ENCODE measurements at places on chromosomes 3 and 15.

DNA sequence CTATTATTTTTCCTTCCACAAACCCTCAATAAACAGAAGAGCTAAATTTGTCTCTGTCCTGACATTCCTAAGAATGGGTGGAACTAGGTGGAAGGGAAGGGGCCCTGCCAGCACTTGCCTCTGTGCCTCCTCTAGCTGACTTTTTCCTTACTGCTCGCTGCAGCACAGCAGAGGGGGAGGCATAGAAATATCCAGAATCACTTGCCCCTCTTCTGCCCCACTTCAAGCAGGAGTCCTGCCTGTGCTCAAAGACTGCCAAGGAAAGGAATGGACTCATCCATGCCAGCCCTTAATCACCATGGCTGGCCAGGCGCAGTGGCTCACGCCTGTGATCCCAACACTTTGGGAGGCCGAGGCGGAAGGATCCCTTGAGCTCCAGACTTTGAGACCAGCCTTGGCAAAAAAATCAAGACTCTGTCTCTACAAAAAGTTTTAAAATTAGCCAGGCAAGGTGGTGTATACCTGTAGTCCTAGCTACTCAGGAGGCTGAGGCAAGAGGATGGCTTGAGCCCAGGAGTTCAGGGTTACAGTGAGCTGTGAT lies 51.8 kb downstream of the ADCY5 start:
- DNase-seq: no peak

- DNase-seq: no peak
These were observed 3.2 kb upstream of the PODXL2 start for GRCh38 chr3:127625821-127626220.

- DNase-seq: no peak
These were observed 32.4 kb upstream of the PLSCR2 start for GRCh38 chr3:146501752-146502151.

DNA sequence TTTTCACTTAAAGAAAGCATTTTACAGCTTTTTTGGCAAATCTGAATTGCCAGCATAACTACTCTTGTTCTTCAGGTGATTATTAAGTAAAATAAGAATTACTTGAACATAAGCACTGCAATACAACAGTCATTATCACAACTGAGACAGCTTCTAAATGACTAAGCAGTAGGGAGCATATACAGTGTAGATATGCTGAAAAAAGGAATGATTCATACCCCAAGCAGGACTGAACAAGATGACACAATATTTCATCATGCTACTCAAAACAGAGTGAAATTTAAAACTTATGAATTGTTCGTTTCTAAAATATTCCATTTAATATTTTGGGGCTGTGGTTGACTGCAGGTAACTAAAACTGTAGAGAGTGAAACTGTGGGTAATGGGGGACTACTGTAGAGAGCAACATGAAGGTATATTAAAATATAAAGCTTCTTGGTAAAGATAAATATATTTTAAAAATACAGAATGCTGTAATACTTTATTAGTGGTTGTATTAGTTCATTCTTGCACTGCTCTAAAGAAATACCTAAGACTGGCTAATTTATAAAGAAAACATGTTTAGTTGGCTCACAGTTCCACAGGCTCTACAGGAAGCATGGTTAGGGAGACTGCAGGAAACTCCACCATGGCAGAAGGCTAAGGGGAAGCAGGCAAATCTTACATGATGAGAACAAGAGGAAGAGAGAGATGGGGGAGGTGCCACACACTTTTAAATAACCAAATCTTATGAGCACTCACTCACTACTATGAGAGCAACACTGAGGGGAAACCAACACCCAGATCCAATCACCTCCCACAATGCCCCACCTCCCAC lies 84.8 kb downstream of the DCLK3 start:
- no peak for DNase-seq

DNA sequence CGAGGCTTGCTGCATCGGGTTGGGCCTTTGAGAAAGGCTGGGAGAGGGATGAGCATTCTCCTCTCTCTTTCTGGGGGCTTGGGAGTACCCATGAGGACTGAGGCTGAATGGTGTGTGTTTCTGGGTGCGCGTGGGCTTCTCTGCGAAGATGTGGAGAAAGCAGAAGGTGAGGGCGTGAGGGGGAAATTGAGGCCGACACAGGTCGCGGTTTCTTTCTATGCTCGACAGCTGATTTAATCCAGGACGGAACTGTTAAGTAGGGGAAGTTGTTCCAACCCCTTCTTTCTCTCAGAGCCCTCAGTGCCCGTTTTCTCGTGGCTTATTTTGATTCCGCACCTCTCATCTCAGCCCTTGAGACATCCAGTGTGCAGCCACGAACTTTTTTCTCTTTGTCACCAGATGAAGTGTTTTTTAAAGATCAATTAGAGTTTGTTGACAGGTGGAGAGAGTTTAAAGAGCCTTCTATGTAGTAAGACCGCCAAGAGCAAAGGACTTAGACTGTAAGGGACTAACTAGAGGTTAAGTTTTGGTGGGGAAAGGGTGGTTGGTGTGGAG lies 711 bp downstream of the STARD9 start:
- no peak for DNase-seq

- no peak for DNase-seq
These were observed 26.9 kb downstream of the ANP32A start for GRCh38 chr15:68793776-68794175.

- DNase-seq: no peak
These were observed 119.2 kb downstream of the LRIG1 start for GRCh38 chr3:66381626-66382025.

GRCh38 chr3:4514321-4514720 lies 21.2 kb downstream of the ITPR1 start:
- no peak for DNase-seq

GRCh38 chr3:171192176-171192854 lies 165.8 kb upstream of the SLC2A2 start:
- no peak for DNase-seq

All from T-helper 2 cell (primary cell).